NCI-H1417 treated with DMSO at 0.1 percent for 48 hours (cell line): ENCODE measurements at places on chromosomes 2 and 18.

GRCh38 chr2:181438261-181438660 is 18.9 kb upstream of the ITGA4 start:
- no peak for DNase-seq

- DNase-seq = no peak
Measured at GRCh38 chr2:106703161-106703560, 182.8 kb downstream of the ST6GAL2 start.

- no peak for DNase-seq
Measured at GRCh38 chr18:62766266-62766665, 50.9 kb downstream of the PHLPP1 start.

DNA sequence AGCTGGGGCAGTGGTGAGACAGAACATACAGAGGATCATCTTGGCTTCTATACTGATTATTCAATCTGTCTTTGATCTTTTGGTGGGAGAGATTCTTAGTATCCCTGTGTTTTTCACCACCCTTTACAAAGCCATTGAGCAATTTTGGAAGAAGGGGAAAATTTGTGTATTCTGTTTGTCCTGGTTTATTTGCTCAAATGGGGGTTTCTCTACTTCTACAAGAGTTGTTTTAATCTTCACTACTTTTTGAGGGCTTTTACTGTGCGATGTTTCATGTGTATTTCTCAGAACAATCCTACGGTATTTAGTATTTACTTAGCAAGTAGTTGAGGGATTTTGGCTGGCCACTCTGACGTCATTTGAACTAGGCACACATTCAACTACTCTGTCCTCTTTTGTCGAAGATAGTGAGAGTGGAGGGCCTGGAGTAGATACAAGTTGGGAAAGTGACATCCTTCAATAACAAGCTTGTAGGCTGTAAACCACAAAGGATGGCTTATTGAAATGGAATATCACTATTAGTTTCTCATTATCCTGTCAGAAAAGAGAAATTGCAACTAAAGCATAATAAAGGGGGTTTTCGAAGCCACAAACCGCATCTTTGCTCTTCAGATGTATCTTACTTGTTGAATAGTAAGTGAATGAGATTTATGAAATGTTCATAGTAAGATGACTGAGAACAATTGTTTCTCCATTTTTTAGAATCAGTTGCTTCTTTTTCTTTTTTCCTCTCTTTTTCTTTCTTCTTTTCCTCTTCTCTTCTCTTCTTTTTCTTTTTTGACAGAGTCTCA is 24.8 kb downstream of the FMNL2 start:
- no peak for DNase-seq
